M059J (cell line): ENCODE measurements at places on chromosomes 5 and 9.

- DNase-seq, result no peak
Observed at GRCh38 chr5:112342389-112342788, 76.7 kb downstream of the EPB41L4A start.

GRCh38 chr5:153896117-153896516 is 142.6 kb downstream of the FAM114A2 start:
- DNase-seq, result peak; percentile 69

- DNase-seq, result peak; percentile 77
Observed at GRCh38 chr9:89464300-89464901, 33.5 kb downstream of the SEMA4D start.

GRCh38 chr9:35980289-35981011 is 22.5 kb upstream of the OR2S2 start:
- no peak for DNase-seq

- DNase-seq, result no peak
Observed at GRCh38 chr5:83724001-83724400, 3.3 kb upstream of the HAPLN1 start.

DNA sequence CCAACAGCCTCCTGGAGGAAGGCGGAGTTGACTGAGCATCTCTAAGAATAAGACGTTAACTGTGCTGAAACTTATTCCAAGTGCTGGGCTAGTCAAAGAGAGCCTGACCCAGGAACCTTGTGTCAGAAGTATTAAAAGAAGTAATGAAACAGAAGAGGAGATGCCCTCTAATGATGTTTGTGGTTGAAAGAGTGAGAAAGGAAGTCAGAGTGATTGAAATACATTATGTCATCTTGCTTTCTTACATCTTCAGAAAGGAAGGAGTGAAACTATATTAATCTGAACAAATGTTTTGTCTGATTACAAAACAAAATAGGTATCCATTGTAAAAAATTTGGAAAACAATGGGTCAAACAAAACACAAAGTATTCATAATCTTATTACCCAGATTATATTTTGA is 460.7 kb downstream of the NTRK2 start:
- DNase-seq, result no peak

GRCh38 chr9:127867356-127868277 is 9.9 kb downstream of the AK1 start:
- no peak for DNase-seq

DNA sequence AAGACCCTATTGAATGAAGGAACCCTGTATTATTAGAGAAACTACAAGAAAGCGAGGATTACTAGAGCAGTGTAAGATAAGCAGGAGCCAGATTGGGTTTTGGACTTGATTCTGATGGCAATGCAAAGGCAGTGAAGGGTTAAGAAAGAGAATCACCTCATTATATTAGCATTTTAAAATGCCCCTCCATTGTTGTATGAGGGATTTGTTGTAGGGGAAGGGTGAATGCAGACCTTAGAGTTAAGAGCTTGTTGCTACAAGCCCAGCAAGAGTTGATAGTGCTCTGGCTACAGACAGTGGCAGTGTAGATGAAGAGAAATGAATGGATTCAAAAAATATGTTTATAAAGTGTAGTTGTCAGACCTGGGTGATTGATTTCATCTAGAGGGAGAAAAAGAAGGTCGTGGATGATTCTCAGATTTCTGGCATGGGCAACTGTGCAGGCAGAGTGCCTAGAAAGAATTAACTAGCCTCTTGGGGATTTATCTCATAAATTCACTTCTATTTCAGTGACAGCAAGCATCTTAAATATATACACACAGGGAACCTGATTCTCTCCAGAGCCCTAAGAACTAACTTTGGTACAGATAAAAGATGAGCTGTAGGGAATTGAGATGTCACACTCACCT is 344.8 kb downstream of the ARRDC3 start:
- peak; percentile 24 for DNase-seq

GRCh38 chr5:9834871-9835770 is 205.0 kb upstream of the TAS2R1 start:
- peak; percentile 23 for DNase-seq

GRCh38 chr5:136174021-136174659 is 18.8 kb downstream of the SMIM32 start:
- peak; percentile 51 for DNase-seq

DNA sequence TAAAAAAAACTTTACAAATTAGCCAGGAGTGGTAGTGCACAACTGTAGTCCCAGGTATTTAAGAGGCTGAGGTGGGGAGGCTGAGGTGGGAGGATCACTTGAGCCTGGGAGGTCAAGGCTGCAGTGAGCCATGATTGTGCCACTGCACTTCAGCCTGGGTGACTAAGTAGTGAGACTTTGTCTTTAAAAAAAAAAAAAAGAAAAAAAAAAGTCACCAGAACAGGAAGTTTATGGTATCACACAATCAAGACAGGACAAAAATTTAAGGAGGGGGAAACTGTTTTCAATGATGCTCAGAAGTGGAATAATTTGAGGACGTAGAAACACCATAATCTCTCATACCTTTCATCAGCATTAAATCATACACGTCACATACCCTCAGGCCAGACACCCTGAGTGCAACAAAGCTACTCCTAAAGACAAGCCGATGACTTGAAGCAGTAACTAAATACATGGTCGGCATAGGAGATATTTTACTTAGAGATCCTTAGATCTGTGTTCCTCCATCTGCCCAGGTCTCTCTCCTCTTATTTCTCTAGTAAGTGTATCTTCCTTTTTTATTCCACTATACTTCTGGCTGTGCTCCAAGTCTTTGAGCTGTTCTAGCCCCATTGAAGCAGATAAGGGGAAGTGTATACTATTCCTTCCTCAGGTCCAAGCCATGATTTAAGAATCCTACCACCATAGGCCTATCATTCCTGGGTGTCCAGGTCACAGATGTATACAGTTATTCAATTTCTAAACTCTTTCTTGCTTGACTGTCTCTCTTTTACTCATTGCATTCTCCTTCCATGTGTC is 91.3 kb upstream of the APC start:
- peak; percentile 26 for DNase-seq

- DNase-seq, result no peak
Observed at GRCh38 chr9:29826421-29826820, 2253.1 kb upstream of the C9orf72 start.

DNA sequence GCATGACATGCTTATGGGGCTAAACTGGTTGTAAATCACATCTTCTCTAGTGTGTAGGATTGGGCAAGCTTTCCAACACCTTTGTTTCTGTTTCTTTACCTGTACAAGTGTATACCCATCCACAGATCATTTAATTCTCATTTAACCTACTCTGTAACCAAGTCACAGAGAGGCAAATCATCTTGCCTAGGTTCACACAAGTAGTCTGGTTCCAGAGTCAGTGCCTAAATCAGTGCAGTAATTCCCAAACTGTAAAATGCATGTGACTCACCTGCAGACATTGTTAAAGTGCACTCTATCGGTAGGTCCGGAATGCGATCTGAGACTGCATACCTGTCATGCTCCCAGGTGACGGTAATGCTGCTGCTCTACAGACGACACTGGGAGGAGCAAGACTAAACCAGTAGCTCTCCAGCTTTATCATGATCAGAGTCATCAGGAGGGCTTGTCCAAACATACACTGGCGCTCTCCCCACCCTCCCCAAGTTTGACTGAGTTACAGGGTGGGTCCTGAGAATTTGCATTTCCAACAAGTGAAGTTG is 107.9 kb upstream of the FREM1 start:
- no peak for DNase-seq

DNA sequence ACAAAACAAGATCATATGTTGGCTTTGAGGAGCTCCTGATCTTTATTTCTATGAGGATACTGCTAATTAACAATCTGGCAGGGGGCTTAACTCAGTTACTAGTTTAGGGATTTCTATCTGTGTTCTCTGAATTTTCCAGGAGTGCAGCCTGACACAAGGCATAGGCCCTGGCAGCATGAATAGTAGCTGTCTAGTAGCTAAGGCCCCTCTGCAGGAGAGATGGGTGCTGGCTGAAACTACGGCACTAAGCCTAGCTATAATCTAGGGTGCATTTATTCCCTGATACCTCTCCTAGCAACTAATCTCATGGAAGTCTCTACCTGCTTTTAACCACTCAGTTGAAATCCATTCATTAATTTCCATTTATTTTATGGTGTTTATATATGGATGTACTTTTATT is 268.2 kb downstream of the TMEM232 start:
- no peak for DNase-seq

GRCh38 chr9:28190981-28191380 is 617.7 kb upstream of the C9orf72 start:
- DNase-seq, result peak; percentile 27

- peak; percentile 29 for DNase-seq
Observed at GRCh38 chr5:11384441-11385250, 519.6 kb downstream of the CTNND2 start.

- DNase-seq, result no peak
Observed at GRCh38 chr9:23539311-23539710, 286.7 kb downstream of the ELAVL2 start.

DNA sequence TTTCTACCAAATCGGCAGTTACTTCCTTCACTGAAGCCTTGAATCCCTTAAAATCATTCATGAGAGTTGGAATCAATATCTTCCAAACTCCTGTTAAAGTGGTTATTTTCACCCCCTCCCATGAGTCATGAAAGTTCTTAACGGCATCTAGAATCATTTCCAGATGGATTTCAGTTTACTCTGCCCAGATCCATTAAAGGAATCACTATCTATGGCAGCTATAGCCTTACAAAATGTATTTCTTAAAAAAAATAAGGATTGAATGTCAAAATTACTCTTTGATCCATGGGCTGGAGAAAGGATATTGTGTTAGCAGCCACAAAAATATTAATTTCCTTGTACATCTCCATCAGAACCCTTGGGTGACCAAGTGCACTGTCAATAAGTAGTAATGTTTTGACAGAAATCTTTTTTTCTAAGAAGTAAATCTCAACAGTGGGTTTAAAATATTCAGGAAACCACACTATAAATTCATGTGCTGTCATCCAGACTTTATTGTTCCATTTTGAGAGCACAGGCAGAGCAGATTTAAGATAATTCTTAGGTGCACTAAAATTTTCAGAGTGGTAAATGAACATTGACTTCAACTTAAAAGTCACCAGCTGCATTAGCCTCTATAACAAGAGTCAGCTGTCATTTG is 767.7 kb downstream of the DTWD2 start:
- DNase-seq, result no peak

GRCh38 chr5:10418654-10419345 is 22.9 kb upstream of the ROPN1L start:
- DNase-seq, result no peak

- DNase-seq, result no peak
Observed at GRCh38 chr5:132889501-132889900, 16.0 kb downstream of the LEAP2 start.

DNA sequence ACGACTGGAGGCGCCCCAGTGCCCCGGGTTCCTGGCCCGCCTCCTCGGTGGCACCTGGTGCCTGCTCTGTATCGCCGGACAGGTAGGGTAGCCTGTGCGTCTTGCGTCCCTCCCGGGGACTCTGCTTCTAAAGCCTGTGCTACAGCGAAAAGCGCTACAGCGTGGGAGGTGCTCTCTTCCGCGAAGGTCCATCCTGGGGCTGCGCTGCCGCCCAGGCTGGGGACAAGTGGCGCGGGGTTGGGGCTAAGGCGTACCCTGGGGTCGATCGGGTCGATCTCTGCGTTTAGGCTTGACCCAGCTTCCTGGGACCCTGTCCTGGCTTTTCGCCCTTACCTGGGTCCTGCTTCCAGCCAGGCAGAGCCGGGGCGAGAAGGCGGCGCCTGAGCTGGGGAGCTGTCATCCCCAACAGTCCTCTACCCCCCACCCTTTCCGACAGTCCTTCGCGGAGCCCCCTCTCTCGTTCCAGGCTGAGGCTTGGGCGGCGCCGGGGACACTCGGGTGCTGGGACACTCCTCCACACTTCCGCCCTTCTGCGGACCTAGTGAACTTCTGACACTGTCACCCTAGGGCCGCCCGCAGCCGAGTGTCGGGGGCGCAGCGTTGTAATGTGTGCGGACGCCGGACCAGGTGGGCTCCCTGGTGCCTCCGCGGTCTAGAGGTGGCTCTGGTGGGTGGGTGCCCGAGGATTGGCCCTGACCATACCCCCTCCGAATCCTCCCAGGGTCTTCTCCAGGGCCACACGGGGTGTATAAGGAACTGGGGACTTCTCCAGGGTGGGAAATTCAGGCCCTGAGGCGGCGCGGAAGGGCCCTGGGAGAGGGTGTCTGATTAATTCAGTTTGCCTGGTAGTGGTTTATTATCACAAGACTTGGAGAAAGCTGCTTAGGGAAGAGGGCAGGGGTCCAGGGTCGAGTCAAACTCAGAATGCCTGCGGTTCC is 328.2 kb downstream of the SH3GL2 start:
- DNase-seq, result no peak

DNA sequence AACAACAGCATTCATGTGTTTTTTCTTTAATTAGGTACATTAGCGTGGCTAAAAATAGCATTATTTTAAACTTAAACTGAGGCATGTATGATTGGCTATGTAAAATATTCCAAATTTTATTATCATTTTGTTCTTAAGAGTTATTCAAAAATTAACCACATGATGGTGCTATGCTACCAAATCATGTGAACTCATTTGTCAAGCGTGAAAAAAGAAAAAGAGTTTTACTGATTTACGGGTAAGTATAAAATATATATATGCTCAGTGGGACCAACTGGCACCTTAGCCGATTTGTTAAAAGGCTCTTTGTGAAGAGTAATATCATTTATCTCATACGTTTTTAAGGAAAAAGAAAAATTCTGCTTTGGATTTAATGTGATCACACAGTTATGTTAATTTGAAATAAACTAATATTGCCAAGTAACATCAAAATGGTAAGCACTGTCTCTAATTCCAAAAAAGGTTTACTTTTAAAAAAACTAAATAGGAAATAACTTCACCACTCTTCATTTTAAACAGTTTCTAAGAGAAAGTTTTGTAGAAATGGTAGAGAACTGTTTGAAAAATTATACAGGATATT is 1042.3 kb downstream of the CDH12 start:
- DNase-seq, result peak; percentile 25

- DNase-seq, result no peak
Observed at GRCh38 chr9:133380734-133381133, 4.6 kb downstream of the STKLD1 start.
